ENCODE measurements at places on chromosomes 12 and 14.

- no peak for DNase-seq
These were observed 165.7 kb downstream of the ANO2 start for GRCh38 chr12:5779401-5779800.

- DNase-seq, result no peak
These were observed 5.6 kb upstream of the NIN start for GRCh38 chr14:50836515-50836914.

- DNase-seq, result no peak
These were observed 29.0 kb upstream of the SMUG1 start for GRCh38 chr12:54217774-54218241.

GRCh38 chr12:111685322-111685810, 390 bp downstream of the BRAP start:
- DNase-seq, result no peak

GRCh38 chr12:94100211-94100627, 48.2 kb upstream of the PLXNC1 start:
- no peak for DNase-seq

DNA sequence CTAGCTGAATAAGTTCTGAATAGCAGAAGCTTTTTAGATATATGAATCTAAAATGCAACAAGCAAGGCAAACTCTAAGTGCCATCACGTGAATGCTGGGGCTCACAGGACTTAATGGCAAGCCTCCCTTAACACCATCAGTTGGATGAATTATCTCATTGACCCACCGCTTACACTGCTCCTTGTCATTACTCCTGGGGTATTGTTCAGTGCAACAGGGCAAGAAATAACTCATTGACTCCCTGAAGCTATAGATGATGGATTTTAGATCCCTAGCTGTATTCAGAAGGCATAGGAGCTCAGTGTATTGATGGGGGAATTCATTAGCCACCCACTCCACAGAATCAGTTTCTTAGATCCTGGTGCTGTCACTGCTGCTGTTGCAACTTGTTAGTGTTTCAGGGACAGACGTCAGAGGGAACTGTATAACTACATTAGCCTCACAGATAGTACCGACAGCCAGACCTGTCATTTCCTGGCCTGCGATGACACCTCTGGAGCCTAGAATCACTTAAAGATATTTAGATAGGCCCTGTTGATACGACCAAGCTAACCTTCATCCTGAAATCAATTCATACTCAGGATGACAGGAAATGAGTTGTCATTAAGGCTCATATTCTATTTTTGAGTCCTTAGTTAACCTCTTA, 735.3 kb downstream of the DIO2 start:
- no peak for DNase-seq

DNA sequence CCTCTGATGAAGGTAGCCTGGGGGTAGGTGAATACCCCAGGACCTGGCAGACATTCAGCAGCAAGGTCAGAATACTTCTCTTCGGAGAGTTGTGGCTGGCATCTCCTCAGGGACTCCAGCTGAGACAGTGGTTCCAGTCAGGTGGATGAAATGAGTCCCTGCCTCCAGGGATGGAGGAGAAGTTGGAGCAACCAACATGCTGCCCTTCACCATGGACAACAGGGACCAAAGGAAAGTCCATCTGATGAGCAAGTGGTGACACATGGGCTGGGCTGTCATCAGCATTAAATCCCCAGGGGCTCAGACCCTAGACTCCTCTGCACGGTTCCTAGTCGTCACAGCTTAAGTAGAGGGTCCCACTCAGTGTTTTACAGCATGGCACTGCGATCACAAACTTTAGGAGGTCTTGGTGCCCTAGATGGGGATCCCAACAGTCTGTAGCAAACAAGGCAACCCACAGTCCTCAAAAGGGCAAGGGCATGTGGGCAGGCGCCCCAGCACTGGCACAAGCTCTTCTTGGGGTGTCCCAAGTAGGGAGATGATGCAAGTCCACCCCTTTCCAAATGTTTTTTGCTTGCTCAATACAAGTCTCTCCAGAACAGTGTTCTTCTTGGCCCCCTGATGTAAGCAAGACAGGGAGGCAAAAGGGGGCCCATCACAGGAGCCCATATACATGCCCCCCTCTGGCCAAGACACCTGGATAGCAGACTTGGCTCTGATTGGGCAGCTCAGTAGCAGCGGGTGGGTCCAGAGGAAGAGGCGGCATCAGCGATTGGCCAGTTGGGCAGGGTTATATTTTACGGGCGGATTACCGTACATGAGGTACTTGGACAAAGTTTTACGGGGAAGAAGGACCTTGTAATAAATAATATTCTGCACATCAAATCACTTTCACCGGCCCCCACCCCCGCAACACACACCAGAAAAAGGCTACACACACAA, 10.8 kb upstream of the CDH24 start:
- no peak for DNase-seq
